Ammon's horn (tissue), 1 donor: ENCODE measurements at places on chromosomes 6 and 20.

DNA sequence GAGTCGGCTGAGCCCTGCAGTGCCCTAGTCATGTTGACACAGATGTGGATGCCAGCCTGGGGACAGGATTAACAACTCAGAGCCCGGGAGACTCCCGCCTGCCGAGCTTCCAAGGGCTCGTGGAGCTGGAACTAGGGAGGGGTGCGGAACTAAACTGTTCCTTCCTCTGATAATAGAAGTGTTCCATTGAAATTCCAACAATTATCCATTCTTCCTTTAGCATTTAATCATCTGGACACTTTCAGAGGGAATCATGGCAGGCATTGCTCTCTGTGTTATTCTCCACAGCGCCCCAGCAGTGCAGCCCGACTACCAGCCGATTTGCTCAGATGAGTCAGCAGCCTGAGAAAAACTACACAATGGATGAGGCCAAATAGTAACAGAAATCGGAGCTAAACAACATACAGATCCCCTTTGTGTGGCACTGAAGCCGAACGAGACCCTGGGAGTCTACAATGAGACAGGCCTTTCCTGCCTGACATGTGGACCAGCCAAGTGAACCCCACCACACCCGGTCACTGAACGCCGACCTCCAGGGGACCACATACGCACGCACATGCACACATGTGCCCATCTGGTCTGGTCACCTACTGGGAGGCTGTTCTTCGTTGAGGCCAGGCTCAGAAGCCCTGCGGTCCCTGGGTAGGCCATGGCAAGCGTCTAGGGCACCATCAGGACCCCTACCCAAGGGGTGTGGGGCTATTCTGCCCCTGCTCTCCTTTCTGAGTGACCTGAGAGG is 238.4 kb upstream of the AFDN start:
- peak; percentile 54 for DNase-seq

DNA sequence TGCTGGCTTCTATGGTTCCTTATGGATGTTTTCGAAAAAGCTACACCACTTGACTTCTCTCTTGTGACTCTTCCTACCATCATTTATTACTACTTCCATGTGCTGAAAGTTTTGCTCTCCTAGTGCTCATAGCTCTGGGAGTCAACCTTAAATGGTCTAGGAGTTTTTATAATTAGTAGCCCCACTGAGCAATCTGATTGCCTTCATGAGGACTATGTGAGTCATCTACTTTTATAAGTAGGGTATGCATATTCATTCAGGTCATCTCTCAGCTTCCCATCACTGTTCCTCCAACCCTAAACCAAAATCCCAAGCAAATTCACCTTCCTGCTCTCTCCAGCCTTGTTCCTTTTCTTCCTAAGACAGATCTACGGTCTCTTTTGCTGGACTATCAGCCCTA is 17.4 kb upstream of the FAXC start:
- DNase-seq = no peak

DNA sequence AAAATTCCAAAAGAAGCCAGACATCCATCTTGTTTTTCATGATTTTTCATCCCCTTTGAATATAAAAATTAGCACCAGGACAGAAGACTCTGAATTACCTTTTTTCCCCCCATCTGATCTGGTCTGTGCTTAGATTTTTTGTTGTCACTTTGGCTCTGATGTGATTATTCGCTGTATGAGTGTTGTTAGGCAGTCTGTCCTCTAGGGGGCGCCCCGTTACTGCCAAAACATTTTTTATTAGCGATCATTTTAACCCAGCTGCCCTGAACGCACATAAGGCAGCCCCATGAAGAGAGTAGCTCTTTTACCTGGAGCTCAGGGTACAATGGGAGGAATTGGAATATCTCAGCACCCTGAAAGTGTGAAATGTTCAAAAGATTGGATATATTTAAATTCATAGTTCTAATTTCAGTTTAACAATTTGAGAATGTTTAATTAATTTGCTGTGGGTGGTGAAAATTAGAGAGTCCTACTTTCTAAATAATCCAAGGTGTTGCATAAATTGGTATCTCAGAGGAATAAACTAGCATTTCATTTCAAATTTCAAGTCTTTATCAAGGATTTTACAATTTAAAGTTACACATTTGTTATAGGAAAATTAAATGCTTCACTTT is 60.8 kb downstream of the PRPH2 start:
- peak; percentile 78 for DNase-seq

GRCh38 chr6:71513036-71513435 is 224.4 kb downstream of the OGFRL1 start:
- DNase-seq = no peak

- peak; percentile 84 for DNase-seq
These were observed 39.4 kb upstream of the KCNK16 start for GRCh38 chr6:39361657-39362486.

DNA sequence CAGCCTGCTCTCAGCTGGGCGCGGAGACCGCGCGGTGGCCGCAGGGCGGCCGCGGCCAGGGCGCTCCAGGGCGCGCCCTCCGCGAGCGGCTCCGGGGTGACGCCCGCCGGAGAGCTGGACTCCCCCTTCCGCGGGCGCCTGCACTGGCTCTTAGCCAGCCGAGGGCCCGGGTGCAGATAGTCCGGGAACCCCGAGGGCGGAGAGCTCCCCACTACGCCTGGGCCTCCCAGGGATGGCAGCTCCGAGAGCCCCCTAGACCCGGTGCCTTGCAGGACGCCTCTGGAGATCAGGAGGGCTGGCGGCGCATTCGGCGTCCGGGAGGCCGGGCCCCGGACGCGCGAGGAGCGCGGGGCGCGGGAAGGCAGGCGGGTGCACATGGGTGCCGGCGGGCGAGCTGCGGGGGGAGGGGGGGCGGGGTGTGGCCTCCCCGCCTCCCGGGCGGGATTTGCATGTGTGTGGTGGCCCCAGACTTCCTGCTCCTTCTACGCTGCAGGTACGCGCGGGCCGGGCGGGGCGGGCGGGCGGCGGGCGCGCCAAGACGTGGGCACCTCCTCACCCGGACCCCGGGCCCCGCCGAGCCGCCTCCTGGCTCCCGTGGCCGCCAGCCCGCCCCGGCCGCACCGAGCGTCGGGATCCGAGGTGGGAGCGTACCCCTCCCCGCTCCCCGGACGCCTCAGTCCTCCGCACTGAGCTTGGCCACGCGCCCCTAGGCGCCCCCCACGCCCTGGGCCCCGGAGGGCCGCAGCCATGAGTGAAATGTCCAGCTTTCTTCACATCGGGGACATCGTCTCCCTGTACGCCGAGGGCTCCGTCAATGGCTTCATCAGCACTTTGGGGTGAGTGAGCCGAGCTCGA is at the start of gene ITPR3:
TSS of gene ITPR3 (plus strand) at position 467 of the 855 bp plus-strand sequence. CDS start at position 748, 281 bp downstream.
- no peak for DNase-seq

DNA sequence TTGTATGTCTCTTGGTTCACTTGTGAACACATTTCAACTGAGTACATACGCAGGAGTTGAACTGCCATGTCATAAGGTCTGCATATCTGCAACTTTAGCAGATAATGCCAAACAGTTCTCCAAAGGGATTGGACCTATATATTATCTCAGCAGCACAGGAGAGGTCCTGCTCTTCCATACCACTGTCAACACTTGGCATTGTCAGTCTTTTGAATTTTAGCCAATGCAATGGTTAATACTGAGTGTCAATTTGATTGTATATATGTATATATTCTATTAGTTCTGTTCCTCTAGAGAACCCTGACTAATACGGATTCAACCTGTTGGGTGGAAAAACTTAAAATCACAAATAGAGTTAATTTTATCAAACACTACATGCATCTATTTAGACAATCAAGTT is 26.1 kb upstream of the ARHGAP18 start:
- DNase-seq = no peak

- DNase-seq = no peak
These were observed 77.7 kb downstream of the CDYL start for GRCh38 chr6:4853782-4854511.

DNA sequence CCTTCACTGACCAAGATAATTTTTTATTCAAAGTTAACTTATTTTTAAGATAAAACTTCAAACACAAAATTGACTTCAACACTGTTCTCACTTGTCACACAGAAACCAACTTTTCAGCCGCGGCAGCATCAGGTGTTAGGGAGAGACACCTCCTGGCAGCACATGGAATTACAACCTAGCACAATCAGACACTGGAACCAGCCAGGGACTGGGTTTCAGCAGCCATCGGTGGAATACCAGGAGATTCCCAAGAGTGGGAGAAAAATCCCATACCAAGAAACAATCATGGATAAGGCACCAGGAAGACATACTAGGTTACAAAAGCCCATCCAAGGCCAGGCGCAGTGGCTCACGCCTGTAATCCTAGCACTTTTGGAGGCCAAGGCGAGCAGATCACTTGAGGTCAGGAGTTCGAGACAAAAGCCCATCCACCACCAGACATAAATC is 70.0 kb downstream of the SNX5 start:
- DNase-seq = peak; percentile 85

DNA sequence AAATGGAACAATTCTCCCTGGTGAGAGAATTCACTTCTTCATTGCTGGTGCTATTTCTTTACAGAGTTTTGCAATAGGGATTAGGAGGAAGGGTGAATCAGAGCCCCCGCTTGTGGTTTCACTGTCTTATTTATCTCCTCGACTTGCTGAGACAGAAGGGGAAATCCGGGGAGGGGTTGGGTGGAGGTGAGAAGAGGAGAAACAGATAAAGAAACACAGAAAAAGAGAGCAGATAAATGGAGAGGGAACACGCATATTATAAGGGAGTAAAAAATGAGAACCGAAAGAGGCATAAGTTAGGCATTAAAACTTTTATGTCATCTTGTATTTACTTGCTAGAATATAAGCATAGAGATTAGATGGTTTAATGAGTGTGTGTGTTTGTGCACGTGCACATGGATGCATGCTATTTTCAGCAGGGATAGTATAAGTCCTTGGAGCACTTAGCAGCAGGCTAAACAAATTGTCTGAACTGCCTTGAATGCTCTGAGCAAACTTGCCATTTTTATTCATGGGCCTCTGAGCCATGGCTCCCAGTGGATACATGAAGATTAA is 105.0 kb downstream of the OLIG3 start:
- peak; percentile 45 for DNase-seq

DNA sequence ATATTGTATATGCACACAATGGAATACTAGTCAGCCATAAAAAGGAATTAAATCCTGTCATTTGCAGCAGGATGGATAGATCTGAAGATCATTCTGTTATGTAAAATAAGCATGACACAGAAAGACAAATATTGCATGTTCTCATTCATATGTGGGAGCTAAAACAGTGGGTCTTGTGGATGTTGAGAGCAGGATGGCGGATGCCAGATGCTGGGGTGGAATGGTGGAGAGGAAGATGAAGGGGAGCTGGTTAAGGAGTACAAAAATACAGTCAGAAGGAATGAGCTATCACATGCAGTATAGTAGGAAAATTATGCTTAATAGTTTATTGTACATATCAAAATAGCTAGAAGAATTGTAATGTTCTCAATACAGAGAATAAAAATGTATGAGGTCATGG is 41.8 kb downstream of the THBS2 start:
- DNase-seq = no peak

- peak; percentile 38 for DNase-seq
These were observed 100.9 kb downstream of the OPRM1 start for GRCh38 chr6:154139892-154140291.

GRCh38 chr6:169619650-169620049 is 82.2 kb downstream of the WDR27 start:
- no peak for DNase-seq

DNA sequence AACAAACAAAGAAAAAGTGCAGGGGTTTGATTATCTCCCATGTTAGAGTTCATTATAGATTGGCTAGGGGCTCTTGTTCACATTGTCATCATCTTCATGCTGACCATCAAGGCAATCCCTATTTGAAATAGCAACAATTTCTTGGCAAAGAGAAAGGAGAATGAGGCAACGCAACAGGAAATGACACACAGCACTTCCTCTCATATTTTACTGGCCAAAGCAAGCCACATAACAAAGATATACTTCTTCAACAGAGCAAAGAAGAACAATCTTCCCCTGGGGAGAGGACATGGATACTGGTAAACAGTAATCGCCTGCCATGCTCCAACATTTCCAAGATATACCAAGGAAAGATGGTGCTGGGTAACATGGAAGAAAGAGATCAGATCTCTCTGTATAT is 29.8 kb downstream of the EPM2A start:
- no peak for DNase-seq

- DNase-seq = no peak
These were observed 99.4 kb downstream of the PLG start for GRCh38 chr6:160801418-160801817.

DNA sequence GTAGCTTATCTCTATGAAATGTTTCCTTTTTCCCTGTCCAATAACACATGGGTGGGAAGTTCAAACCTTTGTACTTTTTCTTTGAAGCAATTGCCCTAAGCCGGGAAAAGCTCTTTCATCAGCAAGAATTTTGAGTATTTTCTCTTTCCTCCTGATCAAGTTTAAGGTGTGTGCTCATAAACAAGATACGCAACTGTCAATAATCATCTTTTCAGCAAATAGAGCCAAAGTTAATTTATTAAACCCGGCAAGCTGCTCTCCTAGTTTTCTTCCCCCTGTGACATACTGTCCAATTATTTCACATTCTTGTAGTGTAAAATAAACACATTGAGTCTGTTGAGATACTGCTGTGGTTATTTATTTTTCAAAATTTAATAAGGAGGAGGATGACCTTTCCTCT is 194.4 kb downstream of the EDN1 start:
- no peak for DNase-seq
